ENCODE measurements at places on chromosomes 4 and X.
A peak's percentile ranks its signal among the peaks of the same experiment; 100 is the strongest.

GRCh38 chr4:83589279-83589678 is 53.4 kb downstream of the GPAT3 start:
- peak; percentile 6 for DNase-seq

GRCh38 chr4:176902710-176903323 is 110.1 kb upstream of the VEGFC start:
- no peak for DNase-seq

- no peak for DNase-seq
Measured at GRCh38 chrX:77087529-77088169, 359.5 kb upstream of the FGF16 start.

GRCh38 chr4:11626066-11626465 is 197.4 kb upstream of the HS3ST1 start:
- DNase-seq, result no peak

DNA sequence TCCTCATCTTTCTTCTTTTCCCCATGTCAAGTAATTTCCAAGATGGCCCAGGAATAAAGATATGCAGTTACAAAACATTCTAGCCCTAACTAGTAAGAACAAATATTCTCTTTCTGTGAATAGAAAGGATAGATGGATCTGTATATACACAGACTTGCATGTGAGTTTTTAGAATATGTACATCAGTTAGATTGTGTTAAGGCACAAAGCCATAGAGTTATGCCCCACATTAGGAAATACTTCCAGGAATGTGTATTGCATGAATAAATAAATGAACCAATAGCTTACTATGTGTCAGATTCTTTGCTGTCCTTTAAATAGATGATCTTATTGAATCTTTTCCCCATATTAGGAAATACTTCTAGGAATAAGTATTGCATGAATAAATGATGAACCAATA is 46.0 kb upstream of the TMPRSS11E start:
- DNase-seq, result no peak

DNA sequence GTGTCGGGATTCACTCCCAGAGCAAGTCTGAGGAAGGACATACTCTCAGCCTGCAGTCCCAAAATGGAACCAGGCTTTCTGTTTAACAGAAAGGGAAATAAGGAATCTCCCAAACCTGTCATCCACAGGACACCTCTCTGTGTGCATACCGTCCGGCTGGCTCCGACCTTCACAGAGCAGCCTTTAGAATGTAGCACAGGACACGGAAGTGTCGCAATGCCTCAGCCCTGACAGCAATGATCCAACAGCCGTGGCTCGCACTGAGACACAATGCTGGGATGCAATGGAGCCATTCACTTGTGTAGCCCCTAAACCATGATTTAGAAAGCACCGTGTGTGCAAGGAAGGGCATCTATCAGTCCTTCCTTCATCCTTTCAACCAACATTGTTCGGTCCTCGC is 15.5 kb upstream of the HELT start:
- no peak for DNase-seq

- DNase-seq, result no peak
Measured at GRCh38 chrX:119695535-119696050, 2.6 kb upstream of the SEPTIN6 start.

GRCh38 chr4:179307297-179308136 is 1865.3 kb upstream of the AGA start:
- peak; percentile 53 for DNase-seq

DNA sequence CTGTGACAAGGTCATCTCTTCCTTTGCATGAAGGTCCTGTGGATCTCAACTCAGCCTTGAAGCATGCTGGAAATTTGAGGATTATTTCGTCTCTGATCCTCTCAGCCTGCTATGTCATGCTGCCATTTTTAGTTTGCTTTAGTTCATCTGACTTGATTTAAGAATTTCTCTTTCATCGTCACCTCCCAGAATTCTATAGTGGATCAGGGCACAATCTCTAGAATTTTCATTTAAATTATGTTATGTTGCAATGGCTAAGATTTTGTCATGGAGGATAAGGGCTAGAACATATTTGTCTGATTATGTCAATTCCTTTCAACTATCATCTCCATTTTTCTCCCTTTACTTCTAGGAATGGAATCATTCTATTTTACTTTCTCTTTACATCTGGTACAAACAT is 98.8 kb downstream of the PCDH10 start:
- DNase-seq, result no peak

- DNase-seq, result peak; percentile 33
Measured at GRCh38 chrX:110442635-110443034, 84.0 kb downstream of the RTL9 start.

DNA sequence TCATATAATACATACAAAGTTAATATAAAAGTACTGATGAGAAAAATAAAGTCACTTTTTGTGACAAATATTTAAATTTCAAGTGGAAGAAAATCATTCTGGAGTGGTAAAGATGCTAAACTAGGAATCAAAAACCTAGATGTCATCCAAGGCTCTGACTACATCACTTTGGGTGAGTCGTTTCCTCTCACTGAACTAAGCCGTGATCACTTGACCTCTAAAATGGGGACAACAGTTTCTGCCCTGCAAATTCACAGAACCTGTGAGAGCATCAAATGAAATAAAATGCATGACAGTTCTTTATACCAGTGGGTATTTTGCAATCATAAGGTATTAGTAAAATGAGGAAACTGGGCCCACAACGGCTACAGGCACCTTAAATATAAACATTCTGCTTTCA is 63.8 kb downstream of the PRDM5 start:
- DNase-seq, result no peak

GRCh38 chr4:111631215-111631999 is 513.8 kb upstream of the FAM241A start:
- no peak for DNase-seq

DNA sequence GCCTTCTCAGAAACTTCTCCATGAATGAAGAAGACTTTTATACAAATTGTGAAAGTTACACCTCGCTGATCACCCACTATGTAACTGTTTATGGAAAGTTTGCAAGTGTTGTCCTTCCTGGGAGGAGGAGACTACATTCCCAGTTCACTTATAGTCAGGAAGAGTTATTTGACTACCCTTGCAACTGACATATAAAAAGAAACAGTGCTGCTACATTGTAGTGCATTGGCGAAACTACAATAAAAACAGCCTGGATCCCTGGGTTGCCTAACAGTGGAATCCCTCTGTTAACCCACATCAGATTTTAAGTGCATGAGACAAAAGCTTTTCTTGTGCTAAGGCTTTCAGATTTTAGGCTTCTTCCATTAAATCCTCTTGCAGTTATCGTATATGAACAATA is 30.4 kb downstream of the MAGEB10 start:
- DNase-seq, result no peak

DNA sequence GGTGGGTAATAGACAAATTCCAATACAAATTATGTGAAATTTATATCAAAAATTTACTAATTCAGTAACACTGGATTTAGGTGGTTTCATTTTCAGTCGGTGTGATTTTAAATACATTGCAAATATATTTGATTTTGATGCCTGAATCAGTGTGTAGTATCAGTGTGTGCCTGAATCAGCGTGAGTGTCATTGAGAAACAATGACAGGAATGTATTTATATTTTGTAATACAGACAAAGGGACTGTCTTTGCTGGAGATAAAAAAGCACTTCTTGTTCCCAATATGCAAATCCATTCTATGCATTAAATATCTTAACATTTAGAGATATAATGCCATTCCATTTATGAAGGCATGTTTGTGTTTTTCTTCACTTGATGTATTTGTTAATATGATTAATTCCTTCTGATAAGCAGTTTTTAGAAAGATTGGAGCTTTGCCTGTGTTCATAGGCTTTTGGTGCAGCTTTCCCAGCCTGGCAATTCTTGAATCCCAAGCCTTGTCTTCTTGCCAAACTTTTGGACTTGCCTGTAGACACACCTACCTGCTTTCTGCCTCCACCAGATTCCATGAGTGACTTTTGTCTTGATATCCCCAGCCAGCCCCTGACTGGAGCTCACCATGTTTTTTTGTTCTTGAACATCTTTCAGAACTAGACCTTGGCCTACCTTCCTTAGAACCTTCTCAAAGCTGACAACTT is 243.8 kb downstream of the ADGRL3 start:
- no peak for DNase-seq

DNA sequence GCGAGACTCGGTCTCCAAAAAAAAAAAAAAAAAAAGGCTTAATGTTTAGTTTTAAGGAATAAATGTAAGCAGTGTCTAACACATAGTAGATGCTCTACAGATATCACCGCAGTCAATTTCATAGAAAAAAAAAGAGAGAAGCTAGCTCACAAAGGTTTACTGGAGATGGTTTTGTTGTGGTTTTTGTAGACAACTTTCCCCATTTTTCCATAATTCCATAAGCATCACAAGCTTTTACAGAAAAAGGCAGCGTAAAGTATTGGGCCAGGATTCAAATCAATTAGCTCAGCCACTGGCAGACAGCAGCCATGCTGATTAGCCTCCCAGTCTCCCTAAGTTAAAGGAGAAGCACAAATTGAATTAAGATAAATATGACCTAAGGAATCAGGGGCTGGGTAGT is 1.5 kb downstream of the GRSF1 start:
- DNase-seq, result peak; percentile 40

DNA sequence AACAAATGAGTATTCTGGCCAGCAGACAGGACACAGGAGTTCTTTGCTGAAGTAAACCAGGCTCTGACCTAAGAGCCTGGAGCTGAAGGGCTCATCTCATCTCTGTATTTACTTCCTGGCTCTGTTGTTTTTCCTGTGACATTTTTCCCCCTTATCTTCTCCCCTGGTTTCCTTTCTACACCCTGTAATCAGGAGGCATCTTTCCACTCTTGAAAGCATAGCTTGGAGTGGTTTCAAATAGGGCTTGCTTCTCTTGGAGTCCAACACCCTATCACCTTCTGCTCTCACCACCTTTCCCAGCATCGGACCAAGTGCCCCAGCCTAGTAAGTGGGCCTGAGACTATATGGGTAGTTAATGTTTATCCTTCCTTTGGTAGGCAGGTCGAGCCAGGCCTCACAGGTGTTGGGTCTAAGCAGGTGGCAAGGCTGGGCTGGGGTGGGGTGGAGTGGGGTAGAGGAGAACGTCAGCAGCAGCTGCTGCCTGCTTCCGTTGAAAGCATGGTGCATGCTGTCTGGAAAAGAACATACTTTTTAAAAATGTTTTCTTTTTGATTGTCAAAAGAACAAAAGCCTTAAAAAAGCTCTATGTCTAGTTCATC is 1.2 kb downstream of the DRP2 start:
- no peak for DNase-seq

DNA sequence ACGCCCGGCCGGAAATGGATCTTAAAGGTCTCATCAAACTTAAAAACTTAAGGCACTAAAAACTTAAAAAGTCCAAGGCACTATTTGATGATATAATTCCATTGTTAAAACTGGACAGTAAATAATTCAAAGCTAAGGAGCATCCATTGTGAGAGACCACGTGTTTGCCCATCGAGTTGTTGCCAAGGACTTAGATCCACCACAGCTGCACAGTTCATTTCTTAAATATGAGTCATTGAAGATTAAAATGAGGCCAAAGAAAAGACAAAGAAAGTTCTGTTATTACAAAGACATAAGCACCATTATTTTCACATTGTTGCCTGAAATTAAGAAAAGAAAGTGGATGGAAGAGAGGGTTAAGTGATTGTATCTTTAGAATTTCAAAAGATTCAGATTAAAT is 411.5 kb upstream of the FTHL17 start:
- no peak for DNase-seq

DNA sequence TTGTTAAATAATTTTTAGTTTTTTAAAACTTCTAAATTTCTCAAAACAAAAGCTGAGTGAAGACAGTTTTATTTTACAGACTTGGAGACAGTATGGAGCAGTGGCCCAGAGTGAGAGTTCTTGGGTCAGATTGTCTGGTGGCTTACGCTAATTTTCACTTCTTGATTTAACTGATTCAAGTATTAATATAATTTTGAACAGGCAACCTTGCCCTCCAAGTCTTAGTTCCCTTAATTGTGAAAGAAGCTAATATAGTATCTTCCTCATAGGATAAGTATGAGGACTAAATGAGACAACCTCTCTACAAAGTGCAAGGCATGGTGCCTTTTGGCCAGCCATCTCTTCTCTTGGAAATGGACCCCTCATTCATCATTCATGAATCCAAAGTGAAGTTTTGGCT is 25.4 kb downstream of the ATP7A start:
- DNase-seq, result no peak

GRCh38 chrX:149470955-149471354 is 34.2 kb downstream of the IDS start:
- peak; percentile 73 for DNase-seq

DNA sequence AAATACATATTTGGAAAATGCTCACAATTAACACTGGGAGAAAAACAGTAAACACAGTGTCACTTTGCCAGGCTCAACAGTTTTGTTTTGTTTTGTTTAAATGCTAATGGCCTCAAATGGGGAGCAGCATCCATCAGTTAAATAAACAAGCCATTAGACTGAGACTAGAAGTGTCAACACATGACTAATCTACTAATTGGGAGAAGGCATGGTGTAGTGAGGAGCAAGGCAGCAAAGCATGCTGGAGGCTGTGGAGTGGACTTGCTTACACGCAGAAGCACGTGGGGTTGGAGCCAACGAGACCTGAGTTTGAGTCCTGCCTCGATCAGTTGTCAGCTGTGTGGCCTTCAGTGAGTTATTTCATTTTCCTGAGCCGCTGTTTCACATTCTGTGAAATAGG is 29.0 kb downstream of the UTP14A start:
- no peak for DNase-seq

DNA sequence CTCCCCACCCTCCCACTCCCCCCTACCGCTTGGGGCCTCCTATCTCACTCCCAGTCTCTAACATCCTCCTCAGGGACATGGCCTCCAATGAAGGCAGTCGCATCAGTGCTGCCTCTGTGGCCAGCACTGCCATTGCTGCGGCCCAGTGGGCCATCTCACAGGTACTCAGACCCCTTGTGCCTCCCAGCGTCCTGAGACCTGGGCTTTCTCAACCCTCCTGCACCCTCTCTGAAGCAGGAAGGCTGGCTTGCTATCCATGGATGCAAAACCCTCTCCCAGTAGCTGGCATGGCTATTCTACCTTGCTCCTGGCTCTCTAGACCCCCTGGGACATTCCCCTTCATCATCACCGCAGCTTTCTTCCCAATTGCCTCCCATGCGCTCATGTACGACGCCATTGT is 13.3 kb upstream of the UBA1 start:
- DNase-seq, result no peak

DNA sequence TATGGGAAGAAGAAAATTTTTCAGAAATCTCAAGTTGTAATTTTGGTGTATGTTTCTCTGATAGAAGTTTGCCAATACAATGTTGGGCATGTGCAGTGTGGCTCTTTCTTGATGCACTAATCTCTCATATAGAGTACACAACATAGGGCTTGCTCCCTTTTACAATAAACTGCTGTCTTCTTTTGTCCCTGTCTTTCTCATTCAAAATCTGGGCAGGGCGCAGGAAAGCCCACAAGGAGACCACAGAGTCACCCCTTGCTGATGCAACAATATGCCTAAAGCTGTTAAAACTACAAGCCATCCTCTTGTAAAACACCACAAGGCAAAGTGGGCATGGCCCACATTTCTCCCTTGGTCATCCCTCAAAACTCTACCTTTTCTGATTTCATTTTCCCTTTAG is 63.4 kb upstream of the TBC1D9 start:
- no peak for DNase-seq

DNA sequence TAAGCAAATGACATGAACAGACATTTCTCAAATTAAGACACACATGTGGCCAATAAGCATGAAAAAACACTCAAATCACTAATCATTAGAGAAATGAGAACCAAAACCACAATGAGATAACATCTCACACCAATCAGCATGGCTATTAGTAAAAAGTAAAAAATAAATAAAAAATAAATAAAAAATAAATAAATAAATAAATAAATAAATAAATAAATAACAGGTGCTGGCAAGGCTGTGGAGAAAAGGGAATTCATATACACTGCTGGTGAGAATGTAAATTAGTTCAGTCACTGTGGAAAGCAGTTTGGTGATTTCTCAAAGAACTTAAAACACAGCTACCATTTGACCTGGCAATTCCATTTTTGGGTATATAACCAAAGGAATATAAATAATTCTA is 167.1 kb upstream of the CNKSR2 start:
- no peak for DNase-seq
